Frontal cortex (tissue), 4 donors: ENCODE measurements at places on chromosomes 7 and 10.

DNA sequence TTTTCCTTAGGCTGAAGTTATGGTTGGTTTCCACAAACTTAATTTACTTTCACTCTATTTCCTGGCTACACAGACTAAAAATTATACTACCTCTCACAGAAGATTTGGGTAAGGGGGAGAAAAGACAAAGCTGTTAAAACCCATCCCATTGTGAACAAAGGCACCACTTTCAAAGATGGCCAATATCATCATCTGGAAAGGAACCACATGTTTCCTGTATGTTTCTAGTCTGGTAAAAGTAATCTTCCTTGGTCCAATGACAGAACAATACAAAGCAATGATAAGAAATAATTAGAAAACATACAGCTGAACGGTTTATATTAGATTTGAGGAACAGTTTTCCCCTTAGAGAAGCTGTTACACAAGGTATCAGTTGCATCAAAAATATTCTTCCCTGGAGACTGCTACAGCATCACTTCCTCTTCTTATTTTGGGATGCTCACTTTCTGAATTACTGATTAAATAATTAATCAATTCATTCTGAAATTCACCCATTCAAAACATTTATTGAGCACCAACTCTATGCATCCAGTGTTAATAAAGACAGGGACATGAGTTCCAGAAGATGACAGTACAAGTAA, 8.5 kb upstream of the SFR1 start:
- no peak for DNase-seq

- no peak for DNase-seq
Measured at GRCh38 chr7:39749177-39749576, 125.8 kb downstream of the RALA start.

DNA sequence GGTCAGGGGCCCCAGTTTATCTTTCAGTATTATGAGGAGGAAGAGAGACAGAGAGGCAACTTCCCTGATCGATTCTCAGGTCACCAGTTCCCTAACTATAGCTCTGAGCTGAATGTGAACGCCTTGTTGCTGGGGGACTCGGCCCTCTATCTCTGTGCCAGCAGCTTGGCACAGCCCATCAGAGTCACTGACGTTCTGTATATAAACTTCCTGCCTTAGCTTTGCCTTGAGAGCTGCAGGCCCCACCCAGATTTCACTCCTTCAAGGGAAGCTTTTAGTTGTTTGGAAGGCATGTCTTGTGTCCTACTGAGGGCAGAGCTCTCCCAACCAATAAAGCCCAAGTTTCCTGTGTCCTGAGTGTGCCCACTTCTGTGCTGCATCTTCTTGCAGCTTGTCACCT, 242.5 kb upstream of the PRSS58 start:
- no peak for DNase-seq

- no peak for DNase-seq
Measured at GRCh38 chr10:6114805-6115341, 26.0 kb downstream of the RBM17 start.

GRCh38 chr7:27767374-27767773, 27.4 kb downstream of the TAX1BP1 start:
- no peak for DNase-seq

DNA sequence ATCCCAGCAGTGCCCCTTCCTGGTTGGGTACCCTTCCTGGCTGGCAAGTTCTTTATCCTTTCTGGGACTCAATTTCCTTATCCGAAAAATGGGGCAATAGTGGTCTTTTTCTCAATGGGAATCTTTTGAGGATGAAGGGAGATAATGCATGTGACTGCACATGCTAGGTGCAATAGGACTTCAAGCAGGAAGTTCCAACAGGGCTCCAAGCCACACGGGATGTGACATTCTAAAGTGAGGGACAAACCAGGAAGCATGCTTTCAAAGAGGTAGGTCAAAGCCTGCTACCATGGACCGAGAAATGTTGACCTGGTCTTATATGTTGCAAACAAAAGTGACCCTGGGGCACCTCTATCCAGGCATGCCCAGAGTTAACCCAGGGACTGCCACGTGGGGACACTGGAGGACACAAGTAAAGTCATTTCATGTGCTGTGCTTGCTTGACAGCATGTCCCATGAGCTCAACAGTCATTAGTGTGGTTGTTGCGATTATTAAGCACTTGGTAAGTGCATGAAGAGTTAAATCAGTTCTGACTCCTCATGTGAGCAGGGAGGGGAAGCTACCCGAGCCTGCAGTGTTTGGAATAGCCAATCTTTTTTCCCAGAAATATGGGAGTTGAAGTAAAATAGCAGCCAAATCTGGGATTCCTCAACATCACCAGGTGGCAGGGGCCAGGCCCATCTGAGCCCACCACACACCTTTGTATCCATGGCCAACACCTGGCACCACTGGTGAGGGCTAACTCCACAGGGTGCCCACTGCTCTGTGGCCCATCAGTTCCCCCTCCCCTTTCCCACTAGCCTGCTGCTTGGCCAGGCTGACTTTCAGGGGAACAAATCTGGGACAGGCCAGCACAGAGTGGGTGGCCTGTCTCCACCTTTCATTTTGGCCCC, 5.7 kb downstream of the ARHGAP22 start:
- no peak for DNase-seq

DNA sequence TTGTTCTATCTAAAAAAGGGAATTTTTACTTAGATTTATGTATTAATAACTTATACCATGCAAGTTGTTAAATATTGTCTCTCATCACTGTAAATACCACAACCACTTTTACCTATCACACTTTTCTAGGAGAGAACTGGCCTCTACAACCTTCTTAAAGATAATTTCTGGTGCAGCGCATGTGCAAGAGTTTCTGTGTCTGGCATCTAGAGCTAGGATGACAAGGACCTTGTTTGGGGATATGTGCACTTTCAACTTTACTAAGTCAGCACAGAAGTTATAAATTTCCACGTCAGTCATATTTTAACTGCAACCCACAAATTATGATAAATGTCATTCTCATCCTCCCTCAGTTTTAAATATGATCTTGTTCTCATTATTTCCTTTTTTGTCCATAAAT, 156.9 kb upstream of the ADCY1 start:
- DNase-seq: no peak

DNA sequence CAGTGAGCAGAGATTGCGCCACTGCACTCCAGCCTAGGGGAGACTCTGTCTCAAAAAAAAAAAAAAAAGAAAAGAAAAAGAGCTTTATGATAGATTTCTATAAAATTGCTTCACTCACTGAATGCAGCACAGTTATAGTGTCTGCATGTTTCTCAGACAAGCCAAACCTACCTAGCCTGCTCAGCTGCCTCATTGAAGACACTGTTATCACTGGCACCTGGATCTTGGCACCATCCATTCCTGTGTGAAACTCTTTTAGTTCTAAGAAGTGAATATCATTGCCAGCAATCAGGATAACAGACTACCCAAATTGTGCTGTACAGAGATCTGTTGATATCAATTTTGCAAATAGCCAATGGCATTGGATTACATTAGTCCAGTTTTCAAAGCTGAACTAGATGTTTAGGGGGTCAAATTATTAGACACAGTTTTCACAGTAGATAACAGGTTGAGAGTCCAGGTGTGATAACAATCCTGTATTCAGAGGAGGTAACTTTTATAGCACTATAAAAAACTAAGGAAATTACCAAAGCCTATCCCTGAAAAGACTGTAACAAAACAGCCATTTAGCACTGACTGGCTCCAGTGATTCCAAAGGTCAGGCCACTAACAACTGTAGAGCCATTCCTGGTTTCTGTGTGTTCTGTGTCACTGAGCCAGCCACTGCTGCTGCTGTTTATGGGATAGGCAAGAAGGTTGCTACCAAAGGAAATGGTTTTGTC, 17.1 kb downstream of the PDSS1 start:
- DNase-seq: no peak

- no peak for DNase-seq
Measured at GRCh38 chr10:111430070-111430469, 353.2 kb downstream of the ADRA2A start.

GRCh38 chr10:23870651-23871610, 338.0 kb upstream of the KIAA1217 start:
- no peak for DNase-seq

GRCh38 chr10:69955897-69956740, 96.5 kb upstream of the MACROH2A2 start:
- no peak for DNase-seq

DNA sequence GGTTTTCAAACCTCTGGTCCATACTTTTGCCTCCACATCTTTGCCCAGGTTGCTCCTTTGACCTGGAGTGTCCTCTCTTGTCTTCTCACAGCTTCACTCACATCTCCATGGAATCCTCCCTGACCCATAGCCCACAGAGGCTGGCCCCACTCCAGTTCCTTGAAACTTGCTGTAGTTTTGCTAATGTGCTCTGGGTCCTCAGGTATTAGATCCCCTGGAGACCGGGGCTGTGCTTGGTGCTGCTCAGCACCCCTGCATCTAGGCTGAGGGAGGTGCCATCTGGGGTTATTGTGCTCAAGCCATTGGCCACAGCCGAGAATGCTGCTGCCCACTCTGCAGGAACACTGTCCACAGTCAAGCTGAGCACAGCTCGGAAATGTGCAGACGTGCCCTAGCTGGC, 16.5 kb downstream of the KNDC1 start:
- no peak for DNase-seq

- no peak for DNase-seq
Measured at GRCh38 chr7:1893036-1893435, 223.0 kb downstream of the ELFN1 start.

- no peak for DNase-seq
Measured at GRCh38 chr7:34430456-34430855, 227.6 kb upstream of the NPSR1 start.

- DNase-seq: no peak
Measured at GRCh38 chr7:38330861-38331621, 57.6 kb upstream of the TARP start.

GRCh38 chr10:22210267-22210666, 7.5 kb downstream of the EBLN1 start:
- DNase-seq: no peak

GRCh38 chr10:44962870-44963738, 3.5 kb downstream of the RASSF4 start:
- DNase-seq: no peak

GRCh38 chr7:150335774-150336112, 5.7 kb downstream of the RARRES2 start:
- no peak for DNase-seq

DNA sequence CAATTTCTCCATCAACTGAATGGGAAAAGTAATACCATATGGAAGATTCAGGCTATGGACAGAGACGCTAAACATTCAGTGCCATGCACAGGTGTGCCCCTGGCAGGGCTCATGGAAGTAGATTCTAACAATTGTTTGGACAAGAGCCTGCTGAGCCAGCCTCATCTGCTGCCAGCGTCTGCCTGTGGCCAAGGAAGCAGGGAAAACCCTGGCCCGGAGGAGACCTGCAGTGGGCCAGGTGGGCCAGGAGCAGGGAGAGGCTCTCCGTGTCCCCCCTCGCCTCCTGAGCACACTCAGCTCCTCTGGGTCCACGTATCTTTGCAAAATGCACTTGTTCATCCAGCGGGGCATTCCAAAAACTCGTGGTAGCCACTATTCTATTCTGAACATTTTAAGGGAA, 130.1 kb downstream of the TCERG1L start:
- no peak for DNase-seq

DNA sequence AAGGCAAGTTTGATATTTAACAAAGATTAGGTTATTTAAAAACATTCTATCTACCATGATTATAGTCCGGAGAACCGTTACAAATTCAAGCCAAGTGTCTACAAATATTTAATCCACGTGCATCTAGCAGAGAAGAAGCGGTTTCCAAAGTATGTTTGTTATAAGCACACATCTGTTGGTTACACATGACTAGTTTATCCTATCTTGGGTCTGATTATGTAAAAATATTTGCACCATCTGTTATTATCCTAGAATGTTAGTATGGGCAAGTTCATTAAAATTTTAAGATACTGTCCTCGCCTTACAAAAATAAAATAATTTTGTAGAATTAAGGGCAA, 289.2 kb upstream of the VSTM2A start:
- no peak for DNase-seq

DNA sequence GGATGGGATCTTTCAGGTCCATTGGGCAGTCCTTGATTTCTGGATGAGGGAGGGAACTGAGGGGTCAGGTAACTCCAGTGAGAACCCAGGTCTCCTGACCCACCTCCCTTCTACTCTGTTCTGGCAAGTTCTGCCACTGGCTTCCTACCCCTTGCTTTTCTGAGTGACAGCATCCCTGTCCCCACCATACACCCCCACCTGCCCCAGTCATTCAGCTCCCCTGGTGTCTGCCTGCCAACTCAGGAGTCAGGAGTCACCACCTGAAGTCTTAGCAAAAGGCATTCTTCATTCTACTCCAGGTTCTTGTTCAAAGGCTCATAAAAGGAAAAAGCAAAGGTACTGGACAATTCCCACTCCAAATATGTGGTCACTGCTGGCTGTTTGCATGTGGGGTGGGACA, 26.6 kb downstream of the CDHR3 start:
- DNase-seq: no peak

- DNase-seq: no peak
Measured at GRCh38 chr10:48504141-48504885, 100.6 kb downstream of the ARHGAP22 start.

DNA sequence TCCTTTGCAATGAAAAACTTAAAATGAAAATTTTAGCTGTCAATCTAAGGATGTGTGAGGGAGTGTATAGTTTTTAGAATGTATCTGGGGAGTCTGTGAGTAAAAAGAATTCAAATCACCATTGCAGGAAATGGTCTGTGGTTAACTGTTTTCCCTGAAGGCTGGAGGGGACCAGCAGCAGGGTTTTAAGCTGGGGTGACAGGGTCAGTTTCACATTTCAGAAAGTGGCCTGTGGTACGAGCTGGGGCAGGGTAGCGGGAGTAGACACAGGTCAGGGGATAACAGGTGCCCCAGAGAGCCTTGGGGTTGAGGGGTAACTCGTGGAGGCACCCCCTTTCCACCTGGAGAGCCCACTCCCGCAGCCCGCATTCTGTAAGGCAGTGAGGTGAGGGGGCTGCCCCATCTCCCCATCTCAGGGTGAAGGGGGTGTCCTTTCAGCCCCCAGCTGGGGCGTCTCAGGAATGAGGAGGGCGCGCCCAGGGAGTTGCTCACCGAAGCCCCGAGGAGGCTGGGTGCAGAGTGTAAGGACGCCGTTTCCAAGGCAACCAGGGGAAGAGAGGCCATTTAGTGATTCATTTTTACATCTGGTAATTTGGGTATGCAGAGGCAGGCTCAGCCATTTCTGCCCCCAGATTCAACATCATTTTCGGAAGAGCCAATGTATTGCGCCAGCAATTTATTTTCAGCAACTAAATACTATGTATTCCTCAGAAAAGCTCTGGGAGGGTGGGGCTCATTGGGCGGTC, 168.9 kb downstream of the SLIT1 start:
- DNase-seq: no peak

DNA sequence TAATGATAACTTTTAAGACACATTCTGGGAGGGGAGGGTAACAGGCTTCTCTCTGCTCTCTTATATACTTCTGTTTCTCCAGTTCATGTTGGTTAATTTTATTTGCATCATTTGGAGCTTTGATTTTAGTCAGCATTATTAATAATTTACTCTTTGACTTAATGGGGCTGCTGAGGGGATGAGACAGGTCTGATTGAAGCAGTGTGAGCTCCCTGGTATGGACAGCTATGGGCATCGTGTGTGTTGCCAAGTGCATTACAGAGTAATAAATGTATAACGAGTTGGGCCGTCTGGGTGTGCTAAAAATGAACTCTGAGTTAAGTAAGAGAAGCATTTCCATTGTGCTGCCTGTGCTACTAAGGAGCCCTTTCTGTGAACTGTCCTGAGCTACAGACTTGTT, 31.7 kb upstream of the IKZF1 start:
- no peak for DNase-seq
